Nucleus accumbens (tissue), 56 donors: ENCODE measurements at places on chromosomes 6 and 20.
A peak's percentile ranks its signal among the peaks of the same experiment; 100 is the strongest.

DNA sequence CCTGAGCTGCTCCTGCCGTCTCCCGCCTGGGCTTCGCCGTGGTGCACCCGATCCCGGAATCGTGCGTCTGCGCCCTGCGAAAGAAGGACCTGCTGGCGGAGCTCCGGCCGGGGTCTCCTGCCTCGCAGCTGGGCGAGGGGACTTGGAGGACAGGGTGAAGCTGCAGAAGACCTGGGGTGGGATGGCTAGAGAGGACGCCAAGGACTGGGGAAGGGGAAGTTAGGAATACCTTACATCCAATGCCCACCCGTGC is 150.2 kb downstream of the PRL start:
- DNase-seq = peak; percentile 66

GRCh38 chr6:48597951-48598350 is 487.0 kb upstream of the PTCHD4 start:
- no peak for DNase-seq

DNA sequence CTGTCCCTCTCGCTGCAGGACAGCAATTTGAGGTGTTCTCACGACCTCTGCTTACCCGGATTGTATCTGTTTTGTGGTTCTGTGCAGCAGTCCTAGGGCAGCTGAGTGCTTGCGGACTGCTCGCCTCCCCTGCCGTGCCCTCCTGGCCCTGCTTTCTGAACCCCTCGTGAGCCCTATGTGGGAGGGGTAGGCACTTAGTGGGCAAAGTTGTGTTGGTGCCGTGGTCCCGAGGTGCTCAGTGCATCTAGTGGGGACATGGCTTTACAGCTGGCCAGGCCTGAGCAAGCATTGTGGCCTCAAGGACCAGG is 5.2 kb downstream of the TMEM181 start:
- DNase-seq = no peak

GRCh38 chr6:106882138-106882537 is 92.4 kb downstream of the CD24 start:
- DNase-seq = no peak

DNA sequence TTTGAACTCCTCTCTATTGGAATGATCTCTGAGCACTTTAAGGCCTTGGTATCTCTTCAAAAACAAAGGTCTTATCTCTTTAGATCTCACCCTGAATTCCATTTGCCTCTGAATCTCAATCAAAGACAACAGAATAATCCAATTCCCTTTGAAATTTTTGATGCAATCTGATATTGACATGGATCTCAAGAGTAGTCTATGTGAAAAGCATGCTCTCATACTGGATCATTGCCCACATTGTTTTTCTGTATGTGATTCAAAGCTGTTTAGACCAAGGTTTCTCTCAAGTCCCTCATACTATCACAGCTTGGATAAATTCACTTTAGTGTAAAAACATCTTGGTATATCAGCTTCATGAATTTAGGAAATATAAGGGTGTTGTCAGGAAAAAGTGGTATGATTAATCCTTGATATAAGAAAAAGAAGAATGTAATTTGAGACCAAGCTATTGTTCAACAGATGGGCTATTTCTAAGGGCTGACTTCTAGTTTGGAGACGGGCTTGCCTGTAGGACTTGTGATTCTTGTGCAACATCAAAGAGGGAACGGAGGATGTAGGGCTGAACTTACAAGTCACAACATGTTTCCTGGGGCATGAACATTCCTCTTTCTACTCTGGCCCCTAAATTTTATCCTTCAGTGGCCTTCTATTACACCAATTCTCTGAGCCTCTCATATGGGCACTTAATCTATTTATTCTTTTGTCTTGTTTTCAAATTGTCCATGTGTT is 77.9 kb upstream of the CITED2 start:
- DNase-seq = no peak

DNA sequence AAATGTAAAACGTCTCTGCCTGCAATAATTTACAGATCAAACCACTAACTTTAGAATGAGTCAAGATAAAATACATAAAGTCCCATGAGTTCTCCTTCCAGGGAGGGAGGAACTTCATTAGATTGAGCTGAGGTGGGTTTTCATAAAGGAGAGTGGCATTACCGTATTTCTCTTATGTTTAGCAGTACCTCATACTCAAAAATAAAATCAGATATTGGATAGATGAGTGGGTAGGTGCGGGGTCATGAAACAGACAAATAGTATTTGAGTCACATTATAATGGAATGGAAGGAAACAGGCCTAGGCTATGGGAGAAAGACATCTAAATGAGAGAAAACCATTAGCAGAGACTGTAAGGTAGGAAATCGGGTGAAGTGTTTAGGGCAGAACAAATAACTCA is 166.1 kb upstream of the SMLR1 start:
- DNase-seq = no peak

DNA sequence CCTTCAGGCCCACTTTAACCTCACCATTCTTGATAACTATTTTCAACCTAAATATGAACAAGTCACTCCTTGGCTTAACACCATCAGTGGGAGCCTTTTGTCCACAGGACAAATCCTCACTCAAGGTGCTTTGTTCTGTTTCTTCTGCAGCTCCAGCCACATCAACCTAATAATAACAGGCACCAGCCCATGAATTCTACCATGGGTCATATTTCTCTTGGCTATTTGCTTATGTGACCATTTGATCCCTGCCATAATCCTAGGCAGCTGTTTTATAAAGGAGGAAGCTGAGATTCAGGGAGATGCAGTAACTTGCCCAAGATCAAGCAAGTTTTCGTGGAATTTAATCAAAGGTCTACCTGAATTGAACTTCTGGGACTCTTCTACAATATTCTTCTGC is 561.3 kb downstream of the DHX35 start:
- no peak for DNase-seq

GRCh38 chr20:63149531-63150192 is 66.3 kb downstream of the YTHDF1 start:
- DNase-seq = no peak

DNA sequence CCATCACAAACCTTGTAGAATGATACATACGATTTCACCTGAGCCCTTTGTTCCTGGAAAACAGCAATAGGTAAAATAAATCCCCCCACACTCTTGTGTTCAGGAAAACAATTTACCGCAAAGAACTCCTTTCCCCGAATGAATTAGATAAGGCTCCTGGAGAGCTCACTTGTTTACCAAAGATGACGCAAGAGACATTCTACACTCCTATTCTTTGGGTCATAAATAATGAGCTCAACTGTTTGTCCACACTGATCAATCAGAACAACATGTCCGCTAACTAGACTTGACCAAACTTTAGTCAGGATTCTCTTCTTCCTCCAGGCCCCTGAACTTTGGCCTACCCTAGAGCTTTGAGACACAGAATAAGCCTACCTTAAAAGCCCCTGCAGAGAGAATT is 271.9 kb upstream of the OPRM1 start:
- DNase-seq = no peak

DNA sequence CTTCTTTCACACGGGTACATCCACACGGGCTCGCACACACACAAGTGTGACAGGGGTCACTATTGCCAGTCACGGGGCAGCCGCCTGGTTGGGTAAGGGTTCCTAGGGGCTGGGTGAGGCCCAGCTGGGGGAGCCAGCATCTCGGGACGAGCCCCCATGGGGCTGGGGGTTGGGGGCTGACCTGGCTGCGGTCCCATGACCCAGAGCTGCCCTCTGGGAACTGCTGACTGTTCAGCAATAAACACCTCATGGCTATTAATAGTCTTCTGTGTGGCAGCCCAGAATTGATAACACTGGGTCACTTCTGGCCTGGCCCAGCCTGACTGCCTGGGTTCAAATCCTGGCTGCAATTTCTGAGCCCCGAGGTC is 23.8 kb downstream of the VEGFA start:
- DNase-seq = no peak

DNA sequence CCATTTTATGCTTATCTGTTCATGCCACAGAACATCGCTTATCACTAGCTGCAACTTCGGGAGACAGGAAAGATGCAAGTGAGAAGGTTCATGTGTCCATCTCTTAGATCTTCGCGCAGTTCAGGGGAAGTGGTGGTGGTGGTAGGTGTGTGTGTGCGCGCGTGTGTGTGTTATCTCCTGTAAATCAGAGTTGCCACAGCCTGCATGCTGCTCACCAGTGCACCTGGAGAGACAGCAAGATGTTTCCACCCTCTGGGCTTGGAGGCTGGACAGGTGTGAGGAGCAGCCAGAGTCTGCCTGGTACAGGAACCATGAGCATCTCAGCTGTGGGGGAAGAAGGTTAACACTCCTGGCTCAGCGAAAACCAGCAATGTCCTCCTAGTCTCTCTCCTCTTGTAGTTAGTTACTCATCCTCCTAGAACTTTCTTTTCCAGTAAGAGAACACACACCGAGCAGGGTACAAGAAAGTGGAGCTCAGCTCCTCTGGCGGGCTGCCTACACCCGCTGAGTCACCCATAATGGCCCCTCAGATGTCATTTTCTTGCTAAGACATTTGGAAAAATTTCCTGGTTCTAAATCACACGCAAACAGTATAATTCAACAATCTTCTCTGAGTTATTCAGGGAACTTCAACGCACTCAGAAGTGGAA is 5.1 kb upstream of the TUBB1 start:
- DNase-seq = no peak

- DNase-seq = no peak
These were observed 83.1 kb upstream of the MLIP start for GRCh38 chr6:54028170-54028569.

GRCh38 chr20:53859684-53860083 is 210.7 kb downstream of the BCAS1 start:
- DNase-seq = no peak

DNA sequence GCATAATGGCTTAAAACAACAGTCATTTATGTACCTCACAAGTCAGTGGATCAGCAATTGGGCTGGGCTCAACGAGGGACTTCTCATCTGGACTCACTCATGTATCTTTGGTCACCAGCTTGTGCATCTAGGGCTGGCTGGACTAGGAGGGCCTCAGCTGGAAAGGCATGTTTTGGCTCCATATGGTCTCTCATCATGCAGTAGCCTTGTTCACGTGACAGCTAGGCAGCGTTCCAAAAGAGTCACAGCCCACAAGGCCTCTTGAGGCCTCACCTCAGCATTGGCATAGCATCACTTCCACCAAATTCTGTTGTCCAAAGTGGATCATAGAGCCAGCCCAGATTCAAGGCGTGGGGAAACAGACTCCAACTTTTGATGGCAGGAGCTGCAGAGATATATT is 110.1 kb downstream of the MAFB start:
- DNase-seq = no peak

GRCh38 chr6:111993342-111993741 is 60.6 kb upstream of the CCN6 start:
- no peak for DNase-seq

DNA sequence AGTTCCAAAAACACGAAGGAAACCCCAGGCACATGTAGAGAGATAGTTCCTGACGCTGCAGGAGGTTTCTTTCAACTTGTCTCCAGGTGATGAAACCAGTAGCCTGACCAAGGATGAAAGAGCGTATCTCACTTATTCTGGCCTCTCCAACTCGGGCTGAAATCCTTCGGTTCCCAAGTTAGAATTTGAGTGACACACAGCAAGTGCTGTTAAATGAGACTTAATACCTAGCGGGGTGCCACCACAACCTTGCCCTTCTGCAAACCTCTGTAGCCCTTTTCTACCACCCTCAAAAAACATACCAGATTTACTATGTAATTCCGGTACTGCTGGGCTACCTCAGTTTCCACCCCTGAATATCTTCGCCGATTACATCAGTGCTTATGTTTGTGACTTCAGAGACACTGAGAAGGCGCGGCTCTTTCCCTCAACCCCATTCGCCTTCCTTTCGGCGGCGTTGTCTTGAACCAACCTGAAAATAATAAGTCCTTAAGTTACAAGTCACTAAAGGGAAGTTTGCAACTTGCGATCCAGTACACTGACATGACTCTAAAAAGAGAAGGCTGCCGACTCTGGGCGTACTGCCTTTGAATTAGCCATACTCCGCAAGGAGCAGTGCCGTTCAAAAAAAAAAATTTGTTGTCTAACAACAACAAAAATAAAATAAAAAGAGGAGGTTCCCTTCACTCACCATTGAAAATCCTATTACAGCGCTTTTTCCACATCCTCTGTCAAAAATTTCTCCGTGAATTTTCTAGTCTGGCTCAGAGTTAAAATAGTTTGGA is 194.9 kb upstream of the ZNF184 start:
- DNase-seq = no peak

DNA sequence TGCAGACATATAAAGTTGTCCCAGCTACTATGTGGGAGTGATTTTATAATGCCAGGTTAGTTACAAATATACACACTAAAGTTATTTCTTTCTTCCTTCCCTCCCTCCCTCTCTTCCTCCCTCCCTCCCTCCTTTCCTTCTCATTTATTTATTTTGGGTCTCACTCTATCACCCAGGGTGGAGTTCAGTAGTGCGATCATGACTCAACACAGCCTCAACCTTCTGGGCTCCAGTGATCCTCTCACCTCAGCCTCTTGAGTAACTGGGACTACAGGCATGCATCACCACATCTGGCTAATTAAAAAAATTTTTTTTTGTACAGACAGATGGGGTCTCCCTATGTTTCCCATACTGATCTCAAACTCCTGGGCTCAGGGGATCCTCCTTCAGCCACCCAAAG is 59.2 kb downstream of the PHF20 start:
- no peak for DNase-seq

GRCh38 chr6:151180330-151181048 is 59.3 kb upstream of the AKAP12 start:
- DNase-seq = no peak

GRCh38 chr6:87897663-87898062 is 150.0 kb upstream of the SPACA1 start:
- no peak for DNase-seq

- DNase-seq = no peak
These were observed 228.3 kb downstream of the NRN1 start for GRCh38 chr6:5778317-5778857.

GRCh38 chr6:127725821-127726220 is 148.8 kb downstream of the C6orf58 start:
- DNase-seq = no peak

- DNase-seq = no peak
These were observed 71.3 kb upstream of the TOX2 start for GRCh38 chr20:43843096-43843964.

- DNase-seq = no peak
These were observed 705.3 kb downstream of the KIF16B start for GRCh38 chr20:15867899-15868298.

- no peak for DNase-seq
These were observed 405.6 kb downstream of the BTBD9 start for GRCh38 chr6:38234141-38234540.

DNA sequence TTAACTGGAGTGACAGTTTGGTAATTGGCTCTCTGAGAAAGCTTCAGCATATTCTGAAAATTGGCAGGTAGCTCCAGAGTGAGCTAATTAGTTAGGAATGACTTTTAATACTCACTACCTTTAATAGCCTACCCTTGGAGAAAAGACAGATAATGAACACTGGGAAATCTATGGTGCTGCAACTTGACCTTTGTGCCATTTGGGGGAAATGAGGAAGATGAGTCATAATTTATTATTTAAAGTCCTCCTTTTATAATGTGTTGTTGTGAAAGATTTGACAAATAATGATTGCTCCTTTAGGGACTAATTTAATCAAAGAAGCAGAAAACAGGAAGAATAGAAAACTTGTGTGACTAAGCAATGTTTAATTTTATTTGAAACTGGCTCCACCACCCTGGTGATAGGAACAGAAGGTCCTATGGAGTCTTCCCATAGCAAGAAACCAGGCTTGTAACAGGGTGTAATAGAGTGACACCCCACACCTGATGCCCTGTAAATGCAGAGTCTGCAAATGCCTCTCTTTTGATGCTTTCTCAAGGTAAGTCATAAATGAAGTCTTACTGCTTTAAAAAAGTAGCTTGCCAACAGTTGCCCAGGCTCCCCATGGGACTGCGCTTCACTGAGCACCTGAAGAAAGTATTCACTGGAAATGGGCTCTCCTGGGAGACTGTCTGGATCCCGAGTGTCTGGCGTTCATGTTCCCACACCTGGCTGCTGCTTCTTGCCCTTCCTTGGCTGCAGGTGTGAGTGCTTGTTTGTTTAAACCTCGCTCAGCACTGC is 134.4 kb downstream of the LRRC1 start:
- no peak for DNase-seq
